CD4-positive, alpha-beta T cell treated with Interferon alpha-2 for 1 hour (primary cell): ENCODE measurements at places on chromosomes 2 and 18.

GRCh38 chr18:55988537-55988936 lies 400.5 kb upstream of the TCF4 start:
- DNase-seq: no peak

DNA sequence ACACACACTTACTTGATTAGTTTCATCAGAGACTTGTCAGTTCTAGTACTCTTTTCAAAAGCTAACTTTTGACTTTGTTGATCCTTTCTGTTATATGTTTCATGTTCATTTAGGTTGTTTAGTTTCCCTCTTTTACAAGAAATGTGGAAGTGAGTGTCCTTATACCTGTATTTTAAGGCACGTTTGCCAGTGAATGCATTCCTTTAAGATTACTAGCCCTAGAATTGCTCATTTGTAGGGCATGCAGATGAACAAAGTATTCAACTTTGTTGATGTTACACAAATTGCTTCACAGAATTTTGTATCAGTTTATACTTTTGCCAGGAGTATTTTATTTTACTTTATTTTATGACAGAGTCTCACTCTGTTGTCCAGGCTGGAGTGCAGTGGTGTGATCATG lies 6.3 kb downstream of the IL1RL2 start:
- DNase-seq: no peak

- no peak for DNase-seq
Observed at GRCh38 chr2:88170472-88170892, 336 bp downstream of the THNSL2 start.

GRCh38 chr18:7177116-7177744 lies 53.7 kb upstream of the LRRC30 start:
- no peak for DNase-seq

- DNase-seq: no peak
Observed at GRCh38 chr2:96584017-96584416, 47.5 kb downstream of the ARID5A start.

- DNase-seq: no peak
Observed at GRCh38 chr18:59501920-59502273, 142.8 kb upstream of the LMAN1 start.

DNA sequence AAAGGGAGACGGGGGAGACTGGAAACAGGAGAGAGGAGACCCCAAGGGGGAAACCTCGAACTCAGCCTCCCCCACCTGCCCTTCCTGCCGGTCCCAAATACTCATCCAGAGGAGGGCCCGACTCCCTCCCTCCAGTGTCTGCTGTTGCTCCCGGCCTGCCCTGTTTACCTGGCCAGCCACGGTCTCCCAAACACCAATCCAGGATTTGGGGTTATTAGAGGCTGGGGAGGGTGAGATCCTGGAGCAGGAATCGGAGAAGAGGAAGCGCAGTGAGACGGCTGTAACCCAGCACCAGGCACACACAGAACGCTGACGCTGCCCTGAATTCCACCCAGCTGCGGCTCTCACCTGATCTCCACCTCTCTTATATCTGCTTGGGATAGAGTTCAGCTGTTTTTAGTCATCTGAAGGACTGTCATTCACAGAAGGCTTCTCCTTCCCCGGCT lies 213.0 kb downstream of the TNS1 start:
- DNase-seq: no peak

DNA sequence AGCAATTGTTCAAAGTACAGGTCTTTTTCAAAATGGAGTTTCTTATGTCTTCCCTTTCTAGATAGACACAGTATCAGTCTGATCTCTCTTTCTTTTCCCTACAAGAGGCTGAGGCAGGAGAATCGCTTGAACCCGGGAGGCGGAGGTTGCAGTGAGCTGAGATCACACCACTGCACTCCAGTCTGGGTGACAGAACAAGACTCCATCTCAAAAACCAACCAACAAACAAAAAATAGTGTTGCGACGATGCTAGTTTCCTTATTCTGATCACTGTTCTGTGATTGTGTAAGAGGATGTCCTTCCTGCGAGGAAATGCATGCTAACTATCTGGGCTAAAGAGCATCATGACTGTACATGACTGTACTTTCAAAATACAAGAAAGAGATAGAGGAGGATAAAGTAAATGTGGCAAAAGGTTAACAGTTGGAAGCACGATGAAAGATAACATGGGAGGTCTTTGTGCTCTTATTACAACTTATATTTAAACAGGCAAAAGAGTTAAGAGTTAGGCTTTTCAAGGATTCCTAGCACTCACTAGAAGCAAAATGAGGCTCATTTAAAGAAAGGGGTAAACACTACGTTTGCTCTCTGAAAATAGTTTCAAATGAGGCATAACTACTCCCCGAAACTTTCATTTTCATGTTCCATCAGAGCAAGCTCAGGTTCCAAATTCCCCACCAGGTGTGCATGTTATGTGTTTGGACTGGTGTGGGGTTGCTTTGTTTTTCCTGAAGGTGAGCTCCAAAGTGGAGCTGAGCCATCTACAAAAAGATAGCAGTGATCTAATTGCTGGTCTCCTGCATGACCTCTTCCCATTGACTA lies 23.8 kb downstream of the SOWAHC start:
- peak; percentile 4 for DNase-seq

GRCh38 chr2:176111846-176112374 lies 4.7 kb upstream of the HOXD10 start:
- no peak for DNase-seq
